Activated CD4-positive, alpha-beta T cell treated with anti-CD3 and anti-CD28 coated beads for 36 hours (primary cell): ENCODE measurements at places on chromosomes 6 and 20. TPM values are rescaled to one million over a fixed set of nuclear protein-coding genes. Genes with fewer than 3 reads are reported as not detected.
A peak's percentile ranks its signal among the peaks of the same experiment; 100 is the strongest.

Gene POM121L2
- not detected for total RNA-seq

Gene TFAP2C
- total RNA-seq: not detected

Gene ACOT13
- 47.9 TPM for total RNA-seq

Gene WFDC2
- 0.56 TPM for total RNA-seq

Gene TAGAP
- total RNA-seq: 51.0 TPM

GRCh38 chr6:88166493-88167351 is 575 bp upstream of the CNR1 start:
- H3K27ac ChIP-seq: no peak overlapping the region
- H3K4me3 ChIP-seq: peak overlapping the region; percentile 56
- DNase-seq: no peak
- no peaks in the 10 kb centered on the region for H3K36me3 ChIP-seq
- H3K27me3 ChIP-seq: peaks cover 55% of the 10 kb centered on the region

GRCh38 chr20:5395932-5396727 is 79.4 kb upstream of the PROKR2 start:
- H3K36me3 ChIP-seq: no peaks in the 10 kb centered on the region
- no peak overlapping the region for H3K4me3 ChIP-seq
- peaks cover 9% of the 10 kb centered on the region for H3K27me3 ChIP-seq
- no peaks in the 10 kb centered on the region for H3K4me1 ChIP-seq
- DNase-seq: no peak
- H3K27ac ChIP-seq: no peak overlapping the region

DNA sequence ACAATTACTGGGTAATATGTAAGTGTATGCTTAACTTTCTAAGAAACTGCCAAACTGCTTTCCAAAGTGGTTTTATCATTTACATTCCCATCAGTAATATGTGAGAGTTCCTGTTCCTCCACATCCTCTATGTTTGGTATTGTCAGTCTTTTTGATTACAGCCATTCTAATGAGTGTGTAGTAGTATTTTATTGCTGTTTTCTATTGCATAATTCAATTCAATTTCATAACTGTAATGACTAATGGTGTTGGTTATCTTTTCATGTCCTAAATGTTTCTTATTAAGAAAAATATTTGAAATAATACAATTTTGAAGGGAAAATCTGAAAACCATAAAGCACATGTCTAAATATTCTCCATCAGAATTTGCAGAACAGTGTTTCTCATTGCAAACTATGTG is 119.3 kb downstream of the MAP3K7 start:
- peaks cover 2% of the 10 kb centered on the region for H3K27me3 ChIP-seq
- DNase-seq: no peak
- peak overlapping the region; percentile 93 for H3K27ac ChIP-seq

DNA sequence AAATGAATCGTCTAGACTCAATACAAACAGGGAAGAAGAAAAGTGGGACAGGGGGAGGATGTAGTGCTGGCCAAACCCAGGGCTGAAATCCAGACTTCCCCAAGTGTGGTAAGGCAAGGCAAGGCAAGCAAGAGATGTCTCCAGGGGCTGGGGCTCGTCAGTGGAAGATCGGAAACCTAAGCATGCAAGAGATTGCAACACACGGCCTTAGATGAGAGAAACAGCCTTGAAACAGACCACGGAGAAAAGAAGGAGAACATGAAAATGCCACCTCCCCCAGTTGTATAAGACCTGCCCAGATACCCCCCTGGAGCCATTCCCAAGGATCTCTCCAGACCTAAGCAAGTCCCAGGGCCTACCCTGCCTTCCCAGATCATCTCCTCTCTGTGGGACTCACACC is 20.0 kb downstream of the VEGFA start:
- no peak for DNase-seq
- H3K4me3 ChIP-seq: no peak overlapping the region
- peaks cover 8% of the 10 kb centered on the region for H3K36me3 ChIP-seq
- H3K27me3 ChIP-seq: no peaks in the 10 kb centered on the region

DNA sequence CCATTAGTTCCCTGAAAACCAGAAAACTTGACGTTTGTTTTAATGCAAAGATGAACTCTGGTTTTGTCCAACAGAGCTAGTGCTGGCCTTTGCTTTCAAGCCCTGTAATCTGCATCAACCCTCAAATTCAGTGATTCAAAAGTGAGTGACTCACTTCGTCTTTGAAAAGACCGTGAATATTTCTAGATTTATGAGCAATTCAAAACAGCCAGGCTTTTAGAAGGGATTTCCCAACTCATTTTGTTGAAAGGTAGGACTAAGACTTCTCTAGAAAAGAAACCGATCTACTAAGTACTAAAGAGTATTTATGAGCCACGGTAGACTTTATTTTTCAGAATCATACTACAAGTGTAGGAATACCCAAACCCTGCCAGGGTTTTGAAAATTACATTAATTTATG is 121.5 kb downstream of the UST start:
- H3K36me3 ChIP-seq: no peaks in the 10 kb centered on the region
- peak overlapping the region; percentile 8 for H3K4me3 ChIP-seq
- peaks cover 2% of the 10 kb centered on the region for H3K27me3 ChIP-seq
- H3K4me1 ChIP-seq: peaks cover 28% of the 10 kb centered on the region
- DNase-seq: peak; percentile 14
- peak overlapping the region; percentile 67 for H3K27ac ChIP-seq

DNA sequence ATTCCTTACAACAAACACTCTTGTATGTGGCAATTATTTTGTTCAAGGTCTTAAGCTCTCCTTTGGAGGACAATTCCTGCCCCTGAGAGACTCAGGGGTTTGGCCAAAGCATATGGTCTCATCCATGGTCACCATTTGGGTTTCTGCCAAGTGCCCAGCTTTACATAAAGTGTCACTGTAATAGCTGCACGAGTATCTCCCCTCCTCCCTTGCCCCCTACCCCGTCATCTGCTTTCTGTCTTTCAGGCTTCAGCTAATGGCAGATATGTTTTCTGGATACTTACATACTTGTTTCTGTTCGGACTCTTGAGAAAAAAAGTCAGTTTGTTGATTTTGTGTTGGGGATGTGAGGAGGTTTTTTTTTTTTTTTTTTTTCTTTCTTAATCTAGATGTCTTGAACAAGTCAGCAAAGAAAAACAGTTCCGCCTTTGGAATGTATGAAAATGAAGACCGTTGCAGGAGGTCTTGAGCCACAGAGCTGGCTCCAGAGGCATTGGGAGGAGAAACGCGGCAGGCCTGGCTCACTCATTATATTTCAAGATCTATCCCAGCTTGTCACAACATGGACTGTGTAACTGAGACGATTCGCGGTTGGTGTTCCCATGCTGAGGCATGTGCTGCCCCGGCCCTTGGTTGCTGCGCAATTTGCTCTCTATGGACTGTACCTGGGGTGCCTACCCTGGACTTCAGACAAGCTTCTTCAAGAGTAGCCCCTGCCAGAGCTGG is 32.6 kb upstream of the STX16 start:
- H3K4me3 ChIP-seq: no peak overlapping the region
- no peak for DNase-seq
- H3K27ac ChIP-seq: no peak overlapping the region
- H3K4me1 ChIP-seq: no peaks in the 10 kb centered on the region

DNA sequence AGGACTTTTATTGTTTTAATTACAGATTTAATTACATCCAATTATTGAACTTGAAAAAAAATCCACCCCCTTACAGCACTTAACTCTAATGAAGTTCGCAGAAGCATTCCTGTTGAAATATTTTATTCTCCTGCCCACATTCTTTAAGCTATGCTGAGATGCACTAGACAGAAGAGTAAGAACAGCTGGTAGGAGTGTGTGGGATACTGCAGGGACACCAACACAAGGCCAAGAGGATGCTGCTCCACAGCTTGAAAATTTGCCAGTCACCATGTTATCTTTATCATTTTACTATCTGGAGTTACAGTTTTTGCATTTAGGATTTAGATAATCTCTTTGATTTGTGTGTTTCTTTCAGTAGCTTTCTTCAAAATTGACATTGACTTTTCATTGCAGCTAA is 180.7 kb downstream of the EPHA7 start:
- H3K36me3 ChIP-seq: no peaks in the 10 kb centered on the region
- H3K27ac ChIP-seq: no peak overlapping the region
- H3K4me3 ChIP-seq: no peak overlapping the region
- H3K27me3 ChIP-seq: no peaks in the 10 kb centered on the region
- DNase-seq: no peak

- H3K27me3 ChIP-seq: peaks cover 2% of the 10 kb centered on the region
- no peak overlapping the region for H3K4me3 ChIP-seq
- H3K27ac ChIP-seq: no peak overlapping the region
- peak; percentile 82 for DNase-seq
Measured at GRCh38 chr6:31068669-31069340, 43.6 kb downstream of the C6orf15 start.

- no peak overlapping the region for H3K4me3 ChIP-seq
- no peak overlapping the region for H3K27ac ChIP-seq
- H3K4me1 ChIP-seq: peaks cover 32% of the 10 kb centered on the region
- H3K27me3 ChIP-seq: no peaks in the 10 kb centered on the region
- H3K36me3 ChIP-seq: peaks cover 3% of the 10 kb centered on the region
- DNase-seq: no peak
Measured at GRCh38 chr6:28266563-28266961, 381 bp upstream of the ZSCAN26 start.

- H3K36me3 ChIP-seq: no peaks in the 10 kb centered on the region
- H3K4me3 ChIP-seq: no peak overlapping the region
Measured at GRCh38 chr20:42255821-42256220, 637.6 kb upstream of the CHD6 start.

DNA sequence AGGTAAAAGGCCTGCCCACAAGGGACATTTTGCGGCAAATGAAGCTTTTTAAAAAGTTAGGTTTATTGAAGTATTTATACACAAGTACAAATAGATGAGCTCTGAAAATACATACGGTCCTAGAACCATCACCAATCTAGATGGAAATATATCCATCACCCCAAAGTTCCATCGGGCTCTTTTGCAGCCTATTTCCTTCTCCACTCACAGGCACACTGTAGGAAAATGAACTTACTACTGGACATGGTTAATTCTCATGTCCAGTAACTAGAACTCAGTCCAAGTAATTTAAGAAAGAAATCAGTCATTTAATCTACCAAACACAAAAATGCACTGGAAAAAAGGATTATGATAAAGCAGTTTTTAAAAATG is 6.2 kb downstream of the PCNA start:
- peak overlapping the region; percentile 97 for H3K27ac ChIP-seq
- peaks cover 44% of the 10 kb centered on the region for H3K4me1 ChIP-seq
- no peak for DNase-seq
- peaks cover 74% of the 10 kb centered on the region for H3K36me3 ChIP-seq
- peak overlapping the region; percentile 98 for H3K4me3 ChIP-seq
- no peaks in the 10 kb centered on the region for H3K27me3 ChIP-seq

DNA sequence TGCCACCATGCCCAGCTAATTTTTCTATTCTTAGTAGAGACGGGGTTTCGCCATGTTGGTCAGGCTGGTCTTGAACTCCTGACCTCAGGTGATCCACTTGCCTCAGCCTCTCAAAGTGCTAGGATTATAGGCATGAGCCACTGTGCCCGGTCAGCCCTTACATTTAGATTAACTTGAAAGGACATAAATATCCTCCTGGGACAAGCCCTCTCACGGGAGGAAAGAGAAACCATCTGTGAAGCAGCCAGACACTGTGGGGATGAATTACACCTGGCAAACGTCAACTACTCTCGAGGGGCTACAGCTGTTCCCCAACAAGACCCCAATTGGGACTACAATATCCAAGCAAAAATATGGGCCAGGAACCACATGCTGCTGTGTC is 32.7 kb upstream of the SAMHD1 start:
- peaks cover 7% of the 10 kb centered on the region for H3K36me3 ChIP-seq
- DNase-seq: no peak
- H3K27me3 ChIP-seq: no peaks in the 10 kb centered on the region
- no peak overlapping the region for H3K27ac ChIP-seq
- H3K4me1 ChIP-seq: peaks cover 18% of the 10 kb centered on the region

GRCh38 chr20:5402903-5403531 is 86.3 kb upstream of the PROKR2 start:
- no peak overlapping the region for H3K4me3 ChIP-seq
- no peaks in the 10 kb centered on the region for H3K36me3 ChIP-seq
- peak; percentile 44 for DNase-seq
- H3K27ac ChIP-seq: no peak overlapping the region
